ENCODE measurements at places on chromosomes 5 and 9.

DNA sequence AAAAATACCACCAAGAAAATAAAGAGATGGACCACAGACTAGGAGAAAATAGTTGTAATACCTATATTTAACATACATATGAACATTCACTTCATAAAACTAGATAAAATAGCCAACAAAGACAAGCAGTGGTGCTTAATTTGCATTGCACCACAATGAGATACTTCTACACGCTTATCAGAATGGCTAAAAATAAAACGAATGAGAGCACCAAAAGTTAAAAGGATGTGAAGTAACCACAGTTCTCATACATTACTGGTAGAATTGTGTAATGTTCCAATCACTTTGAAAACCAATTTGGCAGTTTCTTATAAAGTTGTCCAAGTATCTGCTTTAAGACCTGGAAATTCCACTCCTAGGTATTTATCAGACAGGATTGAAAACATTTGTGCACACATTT is 198.9 kb upstream of the SGCD start:
- no peak for DNase-seq
- H3K27me3 ChIP-seq = no peaks in the 10 kb centered on the region
- H3K36me3 ChIP-seq = no peaks in the 10 kb centered on the region
- no peak overlapping the region for H3K4me3 ChIP-seq
- H3K4me1 ChIP-seq = no peaks in the 10 kb centered on the region
- H3K27ac ChIP-seq = no peak overlapping the region

DNA sequence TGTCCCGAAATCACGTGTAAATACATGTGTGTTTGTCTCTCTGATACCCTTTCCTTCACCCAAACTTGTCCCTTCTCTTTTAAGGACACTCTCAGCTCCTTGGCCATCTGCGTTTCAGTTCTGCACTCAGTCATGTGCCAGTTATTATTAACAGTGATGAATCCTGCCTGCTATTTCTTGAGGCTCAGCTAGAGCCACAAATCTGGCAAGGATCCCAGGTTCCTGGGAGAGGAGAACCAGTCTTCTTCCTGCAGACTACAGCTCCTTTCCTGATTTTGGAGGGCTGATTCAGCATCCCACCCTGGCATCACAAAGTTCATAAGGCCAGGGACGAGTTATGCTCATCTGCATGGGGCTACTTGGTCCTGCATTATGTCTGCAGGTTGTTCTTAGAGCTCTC is 5.6 kb downstream of the MAMDC2 start:
- H3K36me3 ChIP-seq = no peaks in the 10 kb centered on the region
- no peak overlapping the region for H3K4me3 ChIP-seq
- DNase-seq = no peak
- peaks cover 5% of the 10 kb centered on the region for H3K4me1 ChIP-seq
- peaks cover 31% of the 10 kb centered on the region for H3K27me3 ChIP-seq
- H3K27ac ChIP-seq = no peak overlapping the region

DNA sequence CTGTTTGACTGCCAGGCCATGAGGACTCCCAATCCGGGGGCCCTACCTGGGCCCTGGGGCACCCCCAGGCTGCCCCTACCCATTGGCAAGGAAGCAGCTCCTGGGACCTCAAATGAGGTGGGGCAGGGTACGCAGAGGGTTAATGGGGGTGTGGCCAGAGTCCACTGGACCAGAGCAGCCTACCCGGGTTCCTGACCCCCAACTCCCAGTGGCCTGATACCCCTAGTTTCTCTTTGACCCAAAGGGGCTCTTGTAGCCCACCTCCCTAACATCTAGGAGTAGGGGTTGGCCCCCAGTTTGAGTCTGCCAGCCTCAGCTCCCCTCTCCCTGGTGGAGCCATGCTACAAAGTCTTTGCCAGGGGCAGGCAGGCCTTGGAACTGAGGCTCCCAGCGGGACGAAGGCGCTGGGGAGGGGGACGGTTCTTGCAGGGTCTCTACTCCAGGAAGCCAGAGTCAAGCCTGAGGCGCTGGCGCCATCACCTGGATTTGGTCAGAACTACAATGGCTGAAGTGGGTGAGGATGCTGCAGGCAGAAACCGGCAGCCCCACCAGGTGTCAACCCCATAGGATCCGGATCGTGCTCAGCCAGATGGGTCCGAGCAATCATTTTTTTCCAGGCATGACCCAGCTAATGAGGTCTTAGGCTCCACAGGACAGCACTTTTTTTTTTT is 8.4 kb upstream of the CERCAM start:
- H3K27me3 ChIP-seq = peaks cover 29% of the 10 kb centered on the region
- peaks cover 28% of the 10 kb centered on the region for H3K4me1 ChIP-seq
- H3K4me3 ChIP-seq = no peak overlapping the region
- peak; percentile 90 for DNase-seq

DNA sequence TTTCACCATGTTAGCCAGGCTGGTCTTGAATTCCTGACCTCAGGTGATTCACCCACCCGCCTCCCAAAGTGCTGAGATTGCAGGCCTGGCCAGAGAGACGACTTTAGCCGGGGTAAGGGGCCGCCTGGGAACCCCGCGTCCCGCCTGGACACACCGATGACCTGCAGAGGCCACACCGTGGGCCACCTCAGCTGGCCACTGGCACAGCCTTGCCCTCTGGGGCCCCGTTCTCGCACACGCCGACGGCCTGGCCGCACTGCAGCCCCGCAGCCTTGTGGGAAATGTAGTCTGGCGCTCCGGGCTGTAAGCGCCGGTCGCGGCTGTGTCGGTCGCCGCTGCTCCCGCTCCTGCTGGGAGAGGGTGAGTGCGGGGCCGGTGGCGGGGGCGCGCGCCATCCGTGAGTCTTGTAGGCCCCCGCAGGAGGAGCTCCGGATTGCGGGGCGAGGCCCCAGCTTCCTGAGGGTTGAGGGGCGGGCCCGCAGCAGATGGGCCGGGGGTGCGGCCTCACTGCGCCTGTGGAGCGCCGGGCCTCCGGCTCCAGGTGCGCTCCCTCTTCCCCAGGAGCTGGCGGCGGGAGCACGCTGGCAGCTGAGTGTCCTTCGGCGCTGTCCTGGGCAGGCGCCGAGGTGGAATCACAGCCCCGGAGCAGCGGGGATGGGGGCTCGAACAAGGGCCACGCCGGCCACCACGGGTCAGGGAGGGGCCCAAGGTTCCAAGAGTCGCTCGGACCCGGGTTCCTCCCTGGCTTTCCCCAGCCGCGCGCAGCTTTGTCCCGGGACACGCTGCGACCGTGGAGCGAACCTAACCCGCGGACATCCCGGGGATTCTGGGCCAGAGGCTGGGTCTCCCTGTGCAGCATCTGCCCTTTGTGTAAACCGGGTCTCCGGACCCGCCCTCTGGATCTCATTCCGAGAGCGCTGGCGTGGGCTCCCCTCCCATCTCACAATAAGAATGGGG is at the start of gene ZFP2:
TSS of gene ZFP2 (plus strand) at position 299 of the 957 bp plus-strand sequence. CDS start 35,401 bp downstream, outside the sequence.
- peak; percentile 80 for DNase-seq
- H3K27ac ChIP-seq = peak within 1 kb of the TSS; percentile 90
- no peaks in the 10 kb centered on the region for H3K27me3 ChIP-seq
- peaks cover 26% of the 10 kb centered on the region for H3K36me3 ChIP-seq
- no peaks in the 10 kb centered on the region for H3K4me1 ChIP-seq

GRCh38 chr5:69170495-69170894 is 3.5 kb downstream of the CCNB1 start:
- peaks cover 19% of the 10 kb centered on the region for H3K4me1 ChIP-seq
- DNase-seq = no peak
- H3K4me3 ChIP-seq = no peak overlapping the region
- no peak overlapping the region for H3K27ac ChIP-seq

DNA sequence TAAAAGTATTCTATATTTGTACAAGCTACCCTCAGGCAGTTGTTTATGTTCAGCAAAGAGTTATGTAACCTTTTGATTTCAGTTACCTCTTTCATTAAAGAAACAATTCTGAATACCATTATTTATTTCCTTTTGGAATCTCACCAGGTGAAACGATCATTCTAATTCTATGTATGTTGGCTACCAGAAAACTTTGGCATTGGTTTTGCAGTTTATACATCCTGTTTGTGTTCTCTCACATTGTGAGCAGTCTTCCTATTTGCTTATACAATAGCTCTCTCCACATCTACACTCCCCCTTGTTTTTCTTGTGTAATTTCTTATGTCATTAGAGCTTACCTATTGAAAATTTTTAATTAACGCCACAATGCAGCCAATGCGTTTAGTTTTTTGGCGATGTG is 276.0 kb upstream of the MPDZ start:
- H3K4me1 ChIP-seq = peaks cover 11% of the 10 kb centered on the region
- H3K27ac ChIP-seq = no peak overlapping the region
- H3K4me3 ChIP-seq = no peak overlapping the region
- no peaks in the 10 kb centered on the region for H3K36me3 ChIP-seq
- no peak for DNase-seq
- H3K27me3 ChIP-seq = no peaks in the 10 kb centered on the region

GRCh38 chr9:136835162-136835931 is 6.9 kb upstream of the AJM1 start:
- no peaks in the 10 kb centered on the region for H3K27me3 ChIP-seq
- DNase-seq = no peak
- H3K4me1 ChIP-seq = peaks cover 6% of the 10 kb centered on the region
- H3K4me3 ChIP-seq = no peak overlapping the region

GRCh38 chr5:165000479-165001190 is 1495.2 kb downstream of the MAT2B start:
- no peak overlapping the region for H3K27ac ChIP-seq
- no peak overlapping the region for H3K4me3 ChIP-seq
- no peak for DNase-seq
- no peaks in the 10 kb centered on the region for H3K27me3 ChIP-seq
- H3K4me1 ChIP-seq = no peaks in the 10 kb centered on the region
- H3K36me3 ChIP-seq = no peaks in the 10 kb centered on the region

DNA sequence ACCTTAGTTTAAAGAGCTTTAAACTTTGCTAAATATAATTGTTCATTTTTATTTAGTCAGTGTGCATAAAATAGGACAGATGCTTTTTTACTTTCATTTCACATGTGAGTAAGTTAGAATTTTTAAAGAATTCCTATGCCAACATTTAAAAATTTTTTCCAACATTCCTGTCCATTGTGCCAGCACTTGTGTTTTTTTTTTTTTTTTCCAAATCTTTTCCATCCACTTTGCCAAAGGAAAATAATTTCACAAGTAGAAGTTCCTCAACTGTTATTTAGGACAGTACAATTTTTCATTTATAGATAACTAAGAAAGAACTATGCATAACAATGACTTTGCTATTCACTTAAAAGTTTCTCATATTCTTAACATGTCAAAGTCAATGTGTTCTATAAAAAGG is 189.5 kb downstream of the ADAMTS6 start:
- DNase-seq = no peak
- H3K27me3 ChIP-seq = no peaks in the 10 kb centered on the region
- no peak overlapping the region for H3K27ac ChIP-seq
- no peaks in the 10 kb centered on the region for H3K4me1 ChIP-seq

DNA sequence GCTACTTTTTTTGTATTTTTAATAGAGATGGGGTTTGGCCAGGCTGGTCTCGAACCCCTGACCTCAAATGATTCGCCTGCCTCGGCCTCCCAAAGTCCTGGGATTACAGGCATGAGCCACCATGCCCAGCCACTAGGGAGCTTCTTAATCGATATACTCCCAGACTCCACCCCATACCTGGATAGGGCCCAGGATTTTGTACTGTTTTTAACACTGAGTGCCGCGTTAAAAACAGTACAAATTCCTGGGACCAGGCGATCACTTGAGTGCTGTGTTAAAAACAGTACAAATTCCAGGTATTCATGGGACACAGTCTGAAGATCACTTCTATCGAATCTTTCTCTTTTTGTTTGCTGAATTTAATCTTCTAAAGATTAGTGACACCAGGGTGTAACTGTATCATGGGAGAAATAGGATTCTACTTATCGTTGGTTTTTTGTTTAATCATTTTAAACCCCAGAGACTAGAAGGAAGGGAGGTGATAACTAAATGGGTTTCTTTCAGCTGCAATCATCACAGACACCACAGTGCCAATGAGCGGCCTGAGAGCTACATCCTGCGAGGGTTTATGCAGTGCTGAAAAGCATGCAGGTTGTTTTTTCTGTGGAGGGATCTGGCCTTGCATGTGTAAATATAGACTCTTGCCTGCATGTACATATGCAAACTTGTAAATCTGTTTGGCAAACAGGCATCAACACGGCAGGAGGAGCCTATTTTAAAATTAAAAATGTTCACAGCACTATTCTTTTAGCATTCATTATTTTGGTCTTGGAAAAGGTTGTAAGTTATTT is 303.8 kb upstream of the WWC1 start:
- no peak overlapping the region for H3K27ac ChIP-seq
- H3K4me1 ChIP-seq = peaks cover 9% of the 10 kb centered on the region
- H3K36me3 ChIP-seq = no peaks in the 10 kb centered on the region
- peaks cover 11% of the 10 kb centered on the region for H3K27me3 ChIP-seq
- H3K4me3 ChIP-seq = no peak overlapping the region
- DNase-seq = no peak

GRCh38 chr5:16104961-16105360 is 74.6 kb downstream of the MARCHF11 start:
- no peak overlapping the region for H3K4me3 ChIP-seq
- no peaks in the 10 kb centered on the region for H3K4me1 ChIP-seq
- no peaks in the 10 kb centered on the region for H3K36me3 ChIP-seq
- H3K27ac ChIP-seq = no peak overlapping the region
